Mesothelial cell of epicardium (in vitro differentiated cells): ENCODE measurements at places on chromosomes 7 and 10. TPM values are rescaled to one million over a fixed set of nuclear protein-coding genes. Genes with fewer than 3 reads are reported as not detected.

PPP1R17 gene
- not detected in 3 replicates for total RNA-seq

TMEM213 gene
- total RNA-seq = not detected in 3 replicates

AKR1C4 gene
- total RNA-seq = not detected in 3 replicates

PGAM2 gene
- total RNA-seq = 0.99 to 1.7 TPM (median 1.2 TPM) in 3 replicates
